ENCODE measurements at places on chromosomes 7 and 10.

GRCh38 chr7:47739301-47739875, 157.5 kb upstream of the TNS3 start:
- no peak for DNase-seq

GRCh38 chr10:28367929-28368484, 65.1 kb upstream of the MPP7 start:
- peak; percentile 20 for DNase-seq

- DNase-seq, result no peak
Observed at GRCh38 chr7:55509322-55509721, 63.0 kb downstream of the VOPP1 start.

DNA sequence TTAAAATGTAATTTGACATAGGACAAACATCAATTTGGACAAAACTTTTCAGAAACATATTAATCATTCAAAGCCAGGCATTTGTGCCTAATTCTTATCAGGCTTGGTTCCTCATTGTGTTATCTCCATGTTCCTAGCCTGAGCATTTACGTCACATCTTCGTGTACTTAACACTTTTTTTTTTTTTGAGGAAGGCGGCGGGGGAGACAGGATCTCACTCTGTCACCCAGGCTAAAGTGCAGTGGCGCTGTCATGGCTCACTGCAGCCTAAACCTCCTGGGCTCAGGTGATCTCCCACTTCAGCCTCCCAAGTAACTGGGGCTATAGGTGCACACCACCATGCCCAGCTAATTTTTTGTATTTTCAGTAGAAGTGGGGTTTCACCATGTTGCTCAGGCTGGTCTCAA, 19.8 kb downstream of the HNRNPA2B1 start:
- DNase-seq, result no peak

GRCh38 chr10:127759276-127759675, 22.3 kb downstream of the FOXI2 start:
- DNase-seq, result no peak

- DNase-seq, result no peak
Observed at GRCh38 chr7:31408140-31408729, 67.7 kb upstream of the NEUROD6 start.

DNA sequence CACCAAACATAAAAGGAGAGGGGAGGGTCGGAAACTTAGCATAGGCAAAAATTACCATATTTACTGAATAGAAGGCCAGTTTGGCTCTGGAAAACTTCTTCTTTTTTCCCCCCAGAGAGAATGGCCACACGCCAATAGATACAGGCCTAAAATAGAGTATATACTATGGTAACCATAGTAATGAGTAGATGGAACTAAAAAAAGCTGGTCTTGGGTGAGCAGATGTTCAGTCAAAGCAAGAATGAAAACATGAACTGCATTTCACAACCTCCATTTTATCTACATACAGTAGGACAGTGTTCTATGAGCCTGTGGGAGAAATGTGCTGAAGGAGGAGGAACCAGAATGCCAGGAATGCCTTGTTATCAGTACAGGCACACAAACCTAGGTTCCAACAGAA, 141.7 kb upstream of the SEMA3A start:
- DNase-seq, result no peak

DNA sequence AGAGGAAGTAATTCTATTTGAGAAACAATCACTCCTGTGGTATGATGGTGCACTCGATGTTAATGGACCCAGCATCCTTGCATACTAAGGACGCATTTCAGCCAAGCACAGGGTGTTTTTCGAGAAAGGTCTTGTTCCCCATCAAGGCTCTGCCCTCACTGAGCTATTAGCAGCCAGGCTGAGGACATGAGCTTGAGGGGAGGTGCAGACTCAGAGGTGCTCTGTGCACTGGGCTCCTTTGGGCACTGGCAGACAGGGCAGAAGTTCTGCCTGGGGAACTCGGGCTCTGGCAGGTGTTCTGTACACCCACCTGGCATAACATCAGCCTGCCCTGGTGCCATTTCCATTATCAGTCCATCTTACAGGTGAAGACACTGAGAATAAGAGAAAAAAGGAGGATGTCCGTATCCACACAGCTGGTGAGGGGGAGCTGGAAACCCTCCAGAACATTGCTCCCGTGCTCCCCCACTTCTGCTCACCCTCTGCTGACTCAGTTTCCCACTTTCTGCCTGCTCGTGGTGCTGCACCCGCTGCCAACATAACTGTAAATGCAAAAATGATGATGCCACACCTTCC, 92.7 kb upstream of the RET start:
- DNase-seq, result no peak

- no peak for DNase-seq
Observed at GRCh38 chr10:15725603-15726002, 5.9 kb upstream of the ITGA8 start.
